ENCODE measurements at places on chromosomes 7 and 10. TPM values are rescaled to one million over a fixed set of nuclear protein-coding genes. Genes with fewer than 3 reads are reported as not detected.

Gene MMD2
- total RNA-seq: not detected

Gene TLX1
- total RNA-seq: 0.33 TPM

Gene SEC31B
- total RNA-seq: 1.3 TPM

Gene IDI2
- not detected for total RNA-seq

Gene SLC29A4
- total RNA-seq: 2.8 TPM

Gene CREB5
- 0.70 TPM for total RNA-seq

Gene ADRA2A
- 0.19 TPM for total RNA-seq

Gene PLXNA4
- total RNA-seq: 0.61 TPM

Gene ITIH5
- 1.3 TPM for total RNA-seq

Gene COL26A1
- total RNA-seq: 1.8 TPM

Gene TUBB8
- total RNA-seq: not detected

Gene PRSS37
- total RNA-seq: not detected

Gene BEND7
- 10.1 TPM for total RNA-seq

Gene TYW1B
- total RNA-seq: 4.6 TPM

Gene DDC
- total RNA-seq: 47.6 TPM

Gene PRF1
- total RNA-seq: 2.8 TPM

Data from liver (tissue), 10 donors.